HCT116 (cell line): ENCODE measurements at places on chromosomes 2 and 18. TPM values are rescaled to one million over a fixed set of nuclear protein-coding genes. Genes with fewer than 3 reads are reported as not detected.

SULT1C4 gene
- total RNA-seq: not detected

METTL21A gene
- total RNA-seq: 25.7 TPM

TNFAIP6 gene
- not detected for total RNA-seq

OXER1 gene
- total RNA-seq: not detected

MSH6 gene
- 71.2 TPM for total RNA-seq

CLIP4 gene
- 27.8 TPM for total RNA-seq

DNA sequence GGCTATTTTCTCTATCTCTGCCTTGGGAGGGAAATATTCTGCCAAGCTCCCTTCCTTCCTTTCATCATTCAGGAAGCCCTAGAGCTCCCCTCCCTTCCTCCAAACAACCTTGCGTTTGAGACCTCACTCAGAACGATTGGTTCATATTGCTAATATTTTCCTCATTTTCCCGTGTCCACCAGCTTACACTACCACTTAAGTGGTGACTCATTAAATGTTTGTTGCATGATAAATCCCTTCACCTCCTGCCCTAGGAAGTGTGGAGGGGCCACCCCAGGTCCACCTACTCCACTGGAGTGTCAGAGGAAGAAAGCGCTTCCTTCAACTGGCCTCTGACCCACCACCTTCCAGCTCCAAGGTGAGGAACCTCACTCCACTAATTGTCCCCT is 2.3 kb upstream of the LPIN2 start:
- H3K27me3 ChIP-seq: no peaks in the 10 kb centered on the region
- peaks cover 23% of the 10 kb centered on the region for H3K4me1 ChIP-seq
- peak; percentile 61 for DNase-seq
- H3K27ac ChIP-seq: no peak overlapping the region

- DNase-seq: peak; percentile 86
- H3K4me1 ChIP-seq: peaks cover 62% of the 10 kb centered on the region
- H3K27me3 ChIP-seq: no peaks in the 10 kb centered on the region; the same call in 1 of the 2 replicates
- no peaks in the 10 kb centered on the region for H3K36me3 ChIP-seq
- H3K27ac ChIP-seq: peak overlapping the region; percentile 62
These were observed 8.0 kb upstream of the ITGB6 start for GRCh38 chr2:160207804-160208654.

DNA sequence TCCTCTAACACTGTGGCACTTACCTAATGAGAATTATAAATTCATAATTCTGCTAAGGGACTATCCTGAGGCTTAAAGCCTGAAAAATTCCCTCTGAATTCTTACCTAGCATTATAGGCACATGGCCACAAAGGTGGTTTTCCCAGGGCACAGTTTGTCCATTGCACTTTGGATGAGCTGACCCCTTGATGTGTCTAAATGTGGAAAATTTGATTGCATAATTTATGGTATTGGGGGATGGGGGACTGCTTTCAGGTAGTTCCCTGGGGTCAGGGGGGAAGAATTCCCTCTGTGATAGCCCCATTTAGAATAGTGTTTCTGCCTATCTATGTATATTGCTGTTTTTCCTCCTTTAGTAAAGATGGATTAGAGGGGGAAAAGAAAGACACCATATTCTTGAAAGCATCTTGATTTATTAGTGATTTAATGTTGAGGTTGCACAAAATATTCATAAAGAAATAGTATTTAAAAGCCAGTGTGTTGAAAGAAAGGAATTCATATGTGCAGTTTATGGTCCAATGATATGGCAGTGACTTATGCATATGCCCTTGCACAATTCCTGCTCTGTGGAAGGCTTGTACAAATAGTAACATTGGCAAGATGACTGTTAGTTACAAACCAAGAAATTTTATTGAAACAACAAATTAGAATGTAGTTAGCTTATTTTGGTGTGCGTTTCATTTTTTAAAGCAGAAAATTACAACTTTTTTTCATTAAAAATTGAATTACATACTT is 8.7 kb upstream of the HTR2B start:
- H3K4me1 ChIP-seq: no peaks in the 10 kb centered on the region
- DNase-seq: no peak
- H3K4me3 ChIP-seq: no peak overlapping the region

DNA sequence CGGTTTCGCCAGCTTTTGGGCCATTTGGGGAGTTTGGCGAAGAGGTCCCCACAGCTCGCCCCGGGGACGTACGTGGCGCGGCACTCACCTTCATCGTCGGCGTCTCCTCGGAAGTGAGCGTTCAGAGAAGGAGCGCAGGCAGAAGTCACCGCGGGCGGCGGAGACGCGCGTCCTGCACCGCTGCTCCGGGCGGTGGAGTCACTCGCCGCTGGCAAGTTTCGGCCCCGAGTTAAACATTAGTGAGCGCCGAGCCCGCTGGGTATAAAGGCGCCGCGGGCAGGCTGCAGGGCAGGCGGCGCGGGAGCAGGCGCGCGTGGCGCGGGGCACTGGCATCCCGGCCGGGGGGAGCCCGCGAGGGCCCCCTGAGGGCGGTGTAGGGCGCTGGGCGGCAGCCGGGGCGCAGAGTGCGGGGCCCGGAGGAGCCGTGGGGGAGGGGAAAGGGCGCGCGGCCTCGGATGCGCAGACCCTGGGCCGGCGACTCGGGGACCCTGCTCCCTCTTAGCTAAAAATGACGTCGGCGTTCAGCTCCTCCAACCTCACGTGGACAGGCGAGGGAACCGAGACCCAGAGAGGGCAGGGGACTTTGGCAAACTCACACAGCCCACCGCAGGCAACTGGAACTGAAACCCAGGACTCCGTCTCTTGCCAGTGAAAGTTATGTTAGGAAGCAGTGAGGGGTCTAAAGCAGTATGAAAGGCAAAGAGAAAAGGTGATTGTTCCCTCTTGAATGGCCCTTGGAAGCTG is at the start of gene DPP4:
Gene DPP4, minus strand, starts transcription at position 328 of the 744 bp plus-strand sequence. Its CDS starts 234 bp downstream, at position 94.
- no peaks in the 10 kb centered on the region for H3K27me3 ChIP-seq
- DNase-seq: no peak
- no peaks in the 10 kb centered on the region for H3K36me3 ChIP-seq
- H3K4me3 ChIP-seq: peak within 1 kb of the TSS; percentile 53
- peak within 1 kb of the TSS; percentile 7; the same call in 1 of the 2 replicates for H3K27ac ChIP-seq
- peaks cover 10% of the 10 kb centered on the region; the same call in 1 of the 2 replicates for H3K4me1 ChIP-seq

GRCh38 chr2:215186021-215186420 is 47.6 kb upstream of the ABCA12 start:
- no peak for DNase-seq
- no peak overlapping the region for H3K27ac ChIP-seq
- no peaks in the 10 kb centered on the region for H3K36me3 ChIP-seq
- H3K4me3 ChIP-seq: no peak overlapping the region
- no peaks in the 10 kb centered on the region for H3K27me3 ChIP-seq
- no peaks in the 10 kb centered on the region for H3K4me1 ChIP-seq

GRCh38 chr2:170077830-170078569 is 99.9 kb upstream of the MYO3B start:
- H3K27ac ChIP-seq: no peak overlapping the region
- no peaks in the 10 kb centered on the region for H3K27me3 ChIP-seq
- H3K4me3 ChIP-seq: no peak overlapping the region
- no peak for DNase-seq

GRCh38 chr18:64027931-64028695 is 58.2 kb downstream of the SERPINB8 start:
- H3K27me3 ChIP-seq: peaks cover 8% of the 10 kb centered on the region; the same call in 1 of the 2 replicates
- no peak overlapping the region for H3K4me3 ChIP-seq
- DNase-seq: no peak
- H3K27ac ChIP-seq: no peak overlapping the region

DNA sequence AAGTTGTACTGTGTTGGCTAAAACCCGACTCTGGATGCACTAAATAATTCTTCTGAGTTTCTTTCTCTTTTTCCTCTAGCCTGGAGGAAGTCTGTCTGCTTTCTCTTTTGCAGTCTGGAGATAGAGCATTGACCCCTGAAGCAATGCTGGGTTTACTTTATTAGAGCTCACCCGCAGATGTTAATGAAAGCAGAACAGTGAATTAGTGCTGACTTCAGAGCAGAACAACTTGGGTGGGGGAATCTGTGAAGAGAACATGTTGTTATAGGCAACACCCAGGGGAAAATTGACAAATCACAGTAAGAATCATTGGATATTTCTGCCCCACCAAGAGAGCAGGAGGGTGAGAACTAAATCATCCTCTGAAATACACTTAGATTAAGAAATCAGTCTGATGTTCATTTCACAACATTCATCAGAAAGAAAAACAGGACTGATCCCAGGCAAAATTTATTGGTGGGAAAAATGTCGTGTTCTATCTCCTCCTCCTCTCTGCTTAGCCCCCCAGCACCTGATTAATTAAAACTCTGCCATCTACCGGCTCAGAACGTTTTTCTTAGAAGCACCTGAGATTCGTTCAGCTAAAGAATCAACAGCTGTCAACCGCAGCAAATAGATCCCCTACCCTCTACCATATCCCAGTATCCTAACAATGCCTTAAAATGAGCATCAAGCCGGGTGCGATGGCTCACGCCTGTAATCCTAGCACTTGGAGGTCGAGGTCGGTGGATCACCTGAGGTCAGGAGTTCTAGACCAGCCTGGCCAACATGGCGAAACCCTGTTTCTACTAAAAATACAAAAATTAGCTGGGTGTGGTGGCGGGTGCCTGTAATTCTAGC is 165.1 kb downstream of the FMNL2 start:
- H3K36me3 ChIP-seq: no peaks in the 10 kb centered on the region
- no peak overlapping the region for H3K27ac ChIP-seq
- no peak overlapping the region for H3K4me3 ChIP-seq
- DNase-seq: no peak
- H3K27me3 ChIP-seq: no peaks in the 10 kb centered on the region
- peaks cover 23% of the 10 kb centered on the region for H3K4me1 ChIP-seq

DNA sequence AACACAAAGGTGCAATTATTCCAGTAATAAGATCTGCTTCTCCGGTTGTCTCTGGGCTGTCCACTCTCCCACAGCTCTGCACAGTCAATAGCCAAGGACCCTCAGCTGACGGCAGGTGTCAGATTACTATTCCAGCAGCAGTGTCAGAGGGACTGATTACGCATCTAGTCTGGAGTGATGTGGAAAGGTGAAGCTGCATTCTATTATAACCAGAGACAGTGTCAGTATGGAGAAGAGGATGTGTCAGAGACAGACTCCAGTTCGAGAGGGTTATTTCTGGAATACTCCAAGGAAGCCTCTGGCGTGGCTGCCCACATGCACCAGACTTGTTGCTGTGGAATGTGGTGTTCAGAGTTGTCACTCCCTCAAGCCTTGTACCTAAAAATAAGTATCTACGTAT is 163.6 kb upstream of the TMEM200C start:
- H3K4me3 ChIP-seq: no peak overlapping the region
- no peaks in the 10 kb centered on the region for H3K36me3 ChIP-seq
- DNase-seq: no peak
- no peak overlapping the region for H3K27ac ChIP-seq
- no peaks in the 10 kb centered on the region for H3K4me1 ChIP-seq

DNA sequence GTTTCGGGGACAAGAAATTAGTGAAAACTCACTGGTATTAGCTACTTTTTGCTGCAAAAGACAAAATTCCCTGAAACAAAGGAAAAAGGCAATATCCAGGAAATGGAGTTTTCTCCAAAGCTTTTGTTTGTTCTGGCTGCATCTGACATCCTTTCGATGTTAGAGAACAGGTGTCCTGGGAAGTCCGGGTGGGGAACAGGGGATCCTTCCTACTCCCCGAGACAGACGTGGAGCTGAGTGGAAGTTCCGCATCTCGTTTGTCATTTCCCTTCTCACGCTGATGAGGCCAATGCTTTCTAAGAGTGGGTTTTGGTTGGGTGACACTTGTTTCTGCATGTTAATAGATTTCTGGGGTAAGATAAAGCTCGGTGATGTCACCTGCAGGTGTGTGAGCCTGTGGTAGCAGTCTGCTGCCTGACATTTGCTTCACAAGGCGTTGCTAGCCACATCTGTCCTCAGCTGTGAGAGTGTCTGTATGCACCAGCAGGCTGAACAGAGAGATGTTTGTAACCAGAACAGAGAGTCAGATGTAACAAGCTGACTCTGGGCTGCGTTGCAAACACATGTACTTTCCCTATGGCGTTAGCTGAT is 125.9 kb downstream of the ACOXL start:
- H3K4me1 ChIP-seq: no peaks in the 10 kb centered on the region; the same call in 1 of the 2 replicates
- H3K27me3 ChIP-seq: no peaks in the 10 kb centered on the region
- no peak for DNase-seq
- H3K27ac ChIP-seq: no peak overlapping the region

DNA sequence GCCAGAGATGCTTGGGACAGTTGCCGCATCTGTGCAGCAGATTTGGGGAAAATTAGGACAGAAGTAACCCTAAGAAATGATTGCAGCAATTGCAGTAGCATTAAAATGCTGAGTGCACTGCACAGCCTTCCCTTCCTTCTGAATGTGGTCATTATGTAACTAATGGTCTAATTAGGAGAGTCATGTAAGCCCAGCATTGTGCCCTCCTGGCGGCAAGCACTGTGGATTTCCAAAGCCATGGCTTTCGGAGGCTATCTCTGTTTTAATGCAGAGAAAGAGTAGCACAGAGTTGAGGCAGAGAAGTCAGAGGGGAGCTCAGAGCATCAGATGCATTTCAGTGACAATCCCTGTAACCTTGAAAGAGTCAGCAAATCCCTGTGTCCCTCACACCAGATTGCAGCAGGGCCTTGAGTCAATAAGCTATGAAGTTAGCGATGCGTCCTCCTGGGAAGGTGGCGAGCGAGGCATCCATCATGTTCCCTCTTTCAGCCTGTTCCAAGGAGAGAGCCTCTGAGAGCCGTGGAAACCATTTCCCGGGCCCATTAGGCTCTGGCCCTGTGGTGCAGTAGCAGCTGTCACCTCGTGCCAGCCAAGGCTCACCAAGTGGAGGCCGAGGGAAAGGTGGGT is 307.2 kb downstream of the FBXO15 start:
- H3K4me3 ChIP-seq: no peak overlapping the region
- no peaks in the 10 kb centered on the region for H3K4me1 ChIP-seq
- no peaks in the 10 kb centered on the region for H3K36me3 ChIP-seq
- no peaks in the 10 kb centered on the region for H3K27me3 ChIP-seq
